ENCODE measurements at places on chromosomes 4 and X. TPM values are rescaled to one million over a fixed set of nuclear protein-coding genes. Genes with fewer than 3 reads are reported as not detected.

Gene PRR32
- not detected for total RNA-seq

Gene ODAPH
- total RNA-seq: not detected

Gene DLG3
- total RNA-seq: 90.5 TPM

Gene FAM184B
- total RNA-seq: 0.03 TPM

Gene ATOH1
- 0.06 TPM for total RNA-seq

Gene CSAG1
- not detected for total RNA-seq

Gene TEX11
- 0.03 TPM for total RNA-seq

DNA sequence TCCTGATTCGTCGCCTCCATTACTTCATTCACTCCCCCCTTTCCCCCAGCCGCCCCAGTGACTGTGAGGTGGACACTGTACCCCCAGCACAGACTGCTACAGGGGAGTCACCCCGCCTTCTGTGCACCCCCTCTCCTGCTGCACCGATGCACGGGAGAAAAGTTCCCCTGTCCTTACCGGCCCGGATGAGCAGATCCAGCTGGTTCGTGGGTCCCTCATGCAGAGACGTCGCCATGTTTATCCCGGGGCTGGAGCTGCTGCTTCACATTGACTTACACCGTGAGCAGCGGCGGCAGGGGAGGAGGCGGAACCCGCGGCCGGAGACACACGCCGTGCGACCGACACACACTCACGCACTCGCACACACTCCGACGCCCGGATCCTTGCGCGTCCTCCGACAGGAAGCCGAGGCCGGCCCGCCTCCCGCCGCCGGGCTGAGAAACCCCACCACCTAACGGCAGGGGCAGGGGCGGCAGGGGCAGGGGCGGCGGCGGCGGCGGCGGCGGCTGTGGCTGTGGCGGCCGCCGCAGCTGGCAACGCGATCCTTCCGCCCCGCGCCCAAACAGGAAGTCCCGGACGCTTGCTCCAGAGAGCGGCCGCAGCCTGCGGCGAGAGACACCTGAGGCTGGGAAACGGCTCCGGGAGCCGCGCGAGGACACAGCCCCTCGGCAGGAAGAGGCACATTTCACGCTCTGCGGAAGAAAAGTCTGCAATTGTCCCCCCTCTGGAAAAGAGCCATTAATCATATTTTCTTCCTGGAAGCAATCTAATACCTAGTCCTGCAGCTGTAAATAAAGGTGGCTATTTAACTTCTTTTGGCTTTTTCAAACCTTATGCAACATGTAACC is 68.6 kb downstream of the NOCT start:
- peaks cover 4% of the 10 kb centered on the region for H3K36me3 ChIP-seq
- peaks cover 23% of the 10 kb centered on the region for H3K4me1 ChIP-seq
- DNase-seq: peak; percentile 95
- H3K27ac ChIP-seq: peak overlapping the region; percentile 79

GRCh38 chrX:117919755-117920154 is 196.9 kb downstream of the KLHL13 start:
- no peak for DNase-seq
- H3K4me1 ChIP-seq: peaks cover 12% of the 10 kb centered on the region
- no peaks in the 10 kb centered on the region for H3K27me3 ChIP-seq
- no peak overlapping the region for H3K27ac ChIP-seq
- no peak overlapping the region for H3K4me3 ChIP-seq
- no peaks in the 10 kb centered on the region for H3K36me3 ChIP-seq

GRCh38 chr4:169094656-169095231 is 84.7 kb upstream of the CBR4 start:
- H3K4me3 ChIP-seq: no peak overlapping the region
- H3K27me3 ChIP-seq: no peaks in the 10 kb centered on the region
- no peak for DNase-seq
- no peaks in the 10 kb centered on the region for H3K4me1 ChIP-seq

DNA sequence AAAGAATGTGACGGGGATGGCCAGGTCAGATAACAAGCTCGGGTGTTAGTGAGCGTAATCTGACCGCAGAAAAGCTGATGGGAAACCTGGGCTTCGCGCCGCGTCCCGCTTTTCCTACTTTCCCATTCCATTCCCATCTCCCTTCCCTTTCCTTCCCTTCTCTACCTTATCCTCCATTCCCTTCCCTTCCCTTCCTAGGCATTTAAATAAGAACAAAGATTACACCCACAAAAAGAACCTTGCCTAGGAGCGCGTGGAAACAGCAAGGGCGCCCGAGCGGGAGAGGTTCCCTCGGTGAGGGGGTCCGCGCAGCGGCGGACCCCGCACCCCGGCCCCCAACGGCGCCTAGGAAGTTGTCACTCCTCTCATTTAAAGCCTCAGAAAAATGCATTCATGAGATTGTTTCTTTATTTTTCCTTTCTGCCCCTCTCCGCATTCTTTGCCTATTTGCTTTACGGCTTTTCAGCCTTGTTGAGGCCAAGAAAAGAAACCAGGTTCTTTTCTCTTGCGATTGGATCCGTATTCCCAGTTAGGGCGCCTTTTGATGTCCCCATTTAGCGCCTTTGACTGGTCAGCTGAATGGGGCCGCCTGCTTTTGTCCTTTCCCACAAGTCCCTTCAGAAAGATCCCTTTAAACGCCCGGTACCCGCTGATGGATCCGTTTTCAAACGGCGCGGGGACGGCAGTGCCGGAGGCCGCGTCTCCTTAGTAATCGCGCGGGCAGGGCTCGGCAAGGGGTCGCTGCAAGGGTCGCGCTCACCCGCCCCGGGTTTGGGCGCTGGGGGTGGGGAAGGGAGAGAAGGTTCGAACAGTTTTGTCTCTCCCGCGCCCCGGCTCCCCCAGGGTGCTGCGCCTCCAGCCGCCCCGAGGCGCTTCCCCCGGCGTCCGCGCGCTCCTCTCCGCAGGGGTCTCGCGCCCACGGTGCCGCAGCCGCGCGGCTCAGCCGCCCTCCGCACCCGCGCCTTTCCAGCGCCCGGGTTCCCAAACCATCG is 54.1 kb upstream of the TMEM33 start:
- H3K27me3 ChIP-seq: peaks cover 100% of the 10 kb centered on the region
- peak; percentile 70 for DNase-seq

- no peaks in the 10 kb centered on the region for H3K4me1 ChIP-seq
- H3K27me3 ChIP-seq: no peaks in the 10 kb centered on the region
- no peak for DNase-seq
Observed at GRCh38 chrX:2220829-2221567, 279.8 kb downstream of the DHRSX start.

GRCh38 chr4:95044324-95044837 is 286.6 kb downstream of the BMPR1B start:
- peaks cover 25% of the 10 kb centered on the region for H3K4me1 ChIP-seq
- peak; percentile 56 for DNase-seq
- H3K36me3 ChIP-seq: no peaks in the 10 kb centered on the region
- peak overlapping the region; percentile 24 for H3K4me3 ChIP-seq
- H3K27me3 ChIP-seq: no peaks in the 10 kb centered on the region

GRCh38 chr4:185290656-185291055 is 81.3 kb downstream of the SNX25 start:
- no peak overlapping the region for H3K27ac ChIP-seq
- no peaks in the 10 kb centered on the region for H3K27me3 ChIP-seq

- no peak overlapping the region for H3K27ac ChIP-seq
- H3K4me3 ChIP-seq: no peak overlapping the region
- no peaks in the 10 kb centered on the region for H3K36me3 ChIP-seq
- H3K4me1 ChIP-seq: peaks cover 16% of the 10 kb centered on the region
- no peaks in the 10 kb centered on the region for H3K27me3 ChIP-seq
- DNase-seq: no peak
Observed at GRCh38 chrX:97867266-97867665, 983.6 kb downstream of the RPA4 start.

- peaks cover 6% of the 10 kb centered on the region for H3K4me1 ChIP-seq
- no peak overlapping the region for H3K27ac ChIP-seq
- H3K4me3 ChIP-seq: no peak overlapping the region
- no peaks in the 10 kb centered on the region for H3K36me3 ChIP-seq
Observed at GRCh38 chr4:1376841-1377605, 29.2 kb downstream of the NKX1-1 start.

All from neural progenitor cell (in vitro differentiated cells).